NCI-H2081 treated with DMSO at 0.1 percent for 48 hours (cell line): ENCODE measurements at places on chromosomes 6 and 20.

GRCh38 chr20:208942-209566 lies 18.0 kb upstream of the DEFB129 start:
- DNase-seq = no peak

DNA sequence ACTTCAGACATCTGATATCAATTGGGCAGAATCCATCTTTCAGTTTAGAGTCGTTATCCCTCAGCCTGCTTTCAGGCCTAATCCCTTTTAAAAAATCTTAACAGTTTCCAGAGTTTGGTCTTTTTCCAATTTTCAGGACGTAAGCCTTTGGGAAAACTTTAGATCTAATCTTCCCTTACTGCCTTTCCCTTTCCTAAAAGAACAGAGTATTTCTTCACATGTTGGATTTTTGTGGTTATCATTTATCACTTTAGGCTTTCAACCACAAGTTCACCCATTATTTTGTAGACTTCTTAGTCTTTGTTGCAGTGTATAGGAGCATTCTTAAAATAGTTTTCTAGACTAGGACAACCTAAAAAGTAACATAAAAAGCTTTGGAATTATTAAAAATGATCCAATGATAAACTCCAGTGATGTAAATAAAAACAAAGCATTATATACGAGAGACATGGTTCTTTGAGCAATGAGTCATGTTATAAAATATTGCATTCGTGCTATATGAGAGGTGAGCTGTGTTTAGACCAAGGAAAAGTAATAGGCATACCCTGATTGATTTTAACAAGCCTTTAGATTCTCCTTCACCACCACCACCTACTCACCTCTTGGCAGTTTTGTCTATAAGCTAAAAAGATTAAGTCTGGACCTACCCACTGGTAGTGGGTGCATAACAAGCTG lies 90.4 kb upstream of the MCHR2 start:
- DNase-seq = no peak

DNA sequence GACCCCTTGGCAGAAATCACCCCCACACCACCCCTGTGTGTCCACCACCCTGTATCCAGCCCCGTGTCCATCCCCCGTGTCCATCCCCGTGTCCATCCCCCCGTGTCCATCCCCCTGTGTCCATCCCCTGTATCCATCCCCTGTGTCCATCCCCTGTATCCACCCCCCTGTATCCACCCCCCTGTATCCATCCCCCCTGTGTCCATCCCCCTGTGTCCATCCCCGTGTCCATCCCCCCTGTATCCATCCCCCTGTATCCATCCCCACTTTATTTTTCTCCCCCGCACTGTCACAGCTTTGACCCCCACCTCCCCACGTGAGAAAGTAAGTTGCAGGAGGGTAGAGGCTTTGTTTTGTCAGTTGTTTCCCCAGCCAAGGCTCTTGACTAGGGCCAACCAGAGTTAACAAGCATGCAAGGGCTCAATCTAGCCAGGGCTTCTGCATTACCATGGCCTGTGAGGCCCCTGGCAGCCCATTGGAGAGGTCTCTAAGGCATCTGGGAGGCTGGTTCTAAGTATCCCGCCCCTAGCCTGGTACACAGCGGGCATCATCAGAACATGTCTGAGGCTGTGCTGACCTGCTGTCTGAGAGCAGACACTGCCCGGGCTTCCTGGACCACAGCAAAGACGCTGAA lies 18.1 kb upstream of the SIRPA start:
- DNase-seq = no peak

DNA sequence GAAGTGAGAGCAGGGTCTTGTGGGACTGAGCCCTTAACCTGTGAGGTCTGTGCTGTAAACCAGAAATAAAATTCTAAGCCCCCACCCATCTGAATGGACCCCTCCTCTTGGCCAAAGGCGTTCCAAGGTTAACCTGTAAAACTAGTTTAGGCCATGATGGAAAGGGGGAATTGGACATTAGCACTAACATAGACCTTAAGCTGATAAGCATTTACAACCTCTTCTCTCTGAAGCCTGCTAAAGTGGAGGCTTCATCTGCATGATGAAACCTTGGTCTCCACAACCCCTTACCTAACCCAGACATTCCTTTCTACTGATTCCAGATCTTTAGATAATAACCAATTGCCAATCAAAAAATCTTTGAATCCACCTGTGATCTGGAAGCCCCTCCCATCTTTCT lies 25.8 kb downstream of the PIGT start:
- no peak for DNase-seq

GRCh38 chr6:27608916-27609883 lies 136.3 kb upstream of the ZNF184 start:
- DNase-seq = no peak

DNA sequence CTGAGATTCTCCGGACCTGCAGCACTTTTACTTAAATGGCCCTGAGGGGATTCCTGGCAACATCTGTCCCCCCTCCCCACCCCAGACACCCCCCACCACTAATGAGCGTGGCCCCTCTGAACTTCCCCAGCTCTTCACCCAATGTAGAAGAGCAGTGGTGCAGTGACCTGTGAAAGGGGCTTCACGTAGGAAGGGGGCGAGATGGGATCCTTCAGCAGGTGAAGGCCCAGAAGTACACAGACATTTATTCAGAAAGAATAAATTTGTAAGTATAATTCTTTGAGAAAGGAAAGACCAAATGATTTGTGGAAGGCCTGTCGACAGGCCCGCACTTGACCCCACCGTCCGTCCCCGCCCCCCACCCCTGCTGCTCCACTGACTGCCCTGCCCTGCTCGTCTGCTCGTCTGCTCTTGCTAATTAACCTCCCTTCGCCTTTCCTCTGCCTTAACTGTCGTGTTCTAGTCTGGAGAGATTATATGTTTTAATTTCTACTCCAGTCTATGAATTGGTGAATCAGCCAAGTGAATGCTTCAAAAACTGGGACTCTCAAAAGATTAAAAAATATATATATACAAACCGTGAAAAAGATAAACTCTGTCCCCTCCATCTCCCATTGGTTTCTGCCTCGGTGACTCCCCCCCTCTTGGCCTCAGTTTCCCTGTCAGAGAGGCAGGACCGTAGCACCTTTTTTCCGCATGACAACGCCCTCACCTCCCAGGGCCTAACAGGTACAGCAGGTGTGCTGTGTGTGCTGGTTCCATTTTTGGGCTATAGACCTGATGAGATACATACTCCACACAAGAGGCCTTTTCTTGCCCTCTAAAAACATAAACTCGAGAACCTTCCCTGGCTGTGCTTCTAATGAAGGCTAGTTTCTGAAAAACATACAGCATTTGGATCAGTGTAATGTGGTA lies 49.2 kb downstream of the GNAS start:
- no peak for DNase-seq

GRCh38 chr6:132314432-132314831 lies 86.8 kb downstream of the MOXD1 start:
- DNase-seq = no peak

- no peak for DNase-seq
These were observed 2.4 kb downstream of the MARCKS start for GRCh38 chr6:113859349-113860180.

GRCh38 chr6:43823879-43824702 lies 54.1 kb downstream of the VEGFA start:
- peak; percentile 26 for DNase-seq

DNA sequence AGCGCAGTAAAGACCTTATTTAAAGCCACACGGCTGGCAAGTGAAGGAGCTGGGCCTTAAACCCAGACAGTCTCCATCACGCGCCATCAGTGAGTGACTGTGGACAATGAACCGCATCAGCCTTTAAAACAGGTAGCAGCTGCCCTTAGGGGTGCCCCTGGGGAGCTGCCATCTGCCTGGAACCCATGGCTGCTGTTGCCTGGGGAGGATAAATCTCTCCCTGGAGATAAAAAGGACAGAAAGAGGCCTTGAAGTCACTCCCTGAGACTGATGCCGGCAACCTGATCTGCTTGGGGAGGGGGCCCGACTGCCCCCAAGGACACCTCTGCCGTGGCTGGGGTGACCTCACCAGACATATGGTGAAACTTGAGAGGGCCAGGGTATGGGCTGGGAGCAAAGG lies 73.5 kb downstream of the PREX1 start:
- DNase-seq = peak; percentile 10

DNA sequence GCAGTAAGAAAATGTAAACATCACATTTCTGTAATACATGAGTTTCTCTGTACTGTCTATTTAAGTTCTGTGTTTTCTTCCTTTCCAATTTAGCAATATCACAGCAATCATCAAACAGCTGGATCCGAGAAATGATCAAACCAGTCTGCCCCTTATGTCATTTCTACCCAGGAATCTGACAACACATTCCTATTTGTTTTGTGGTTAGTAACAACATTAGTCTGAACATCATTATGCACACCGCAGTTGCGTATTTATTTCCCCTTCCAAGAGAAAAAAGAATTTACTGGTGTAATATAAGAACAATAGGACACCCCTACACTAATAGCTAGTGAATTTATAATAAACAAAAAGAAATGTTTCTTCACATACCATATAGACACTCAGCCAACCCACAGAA lies 179.5 kb downstream of the BTBD9 start:
- DNase-seq = no peak

GRCh38 chr20:10074513-10074912 lies 39.7 kb downstream of the ANKEF1 start:
- no peak for DNase-seq

- DNase-seq = no peak
These were observed 61.3 kb downstream of the PTPN1 start for GRCh38 chr20:50571466-50571865.

DNA sequence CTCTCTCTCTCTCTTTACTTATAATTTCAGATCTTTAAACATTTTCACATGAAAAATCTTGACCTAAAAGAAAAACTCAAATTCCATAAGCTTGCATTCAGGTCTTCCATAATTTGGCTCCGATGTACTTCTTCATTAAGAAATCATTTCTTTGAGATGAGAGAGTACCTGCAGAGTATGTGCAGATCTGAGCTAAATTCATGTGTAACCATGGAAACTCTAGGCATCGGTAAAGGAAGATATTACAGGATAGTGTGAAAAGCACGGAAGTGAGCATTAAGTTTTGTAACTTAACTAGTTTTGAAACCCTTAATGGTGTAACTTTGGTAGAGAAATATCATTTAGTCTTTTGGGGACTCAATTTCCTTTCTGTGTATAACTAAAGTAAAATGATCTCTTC lies 295.9 kb upstream of the SOX4 start:
- no peak for DNase-seq

DNA sequence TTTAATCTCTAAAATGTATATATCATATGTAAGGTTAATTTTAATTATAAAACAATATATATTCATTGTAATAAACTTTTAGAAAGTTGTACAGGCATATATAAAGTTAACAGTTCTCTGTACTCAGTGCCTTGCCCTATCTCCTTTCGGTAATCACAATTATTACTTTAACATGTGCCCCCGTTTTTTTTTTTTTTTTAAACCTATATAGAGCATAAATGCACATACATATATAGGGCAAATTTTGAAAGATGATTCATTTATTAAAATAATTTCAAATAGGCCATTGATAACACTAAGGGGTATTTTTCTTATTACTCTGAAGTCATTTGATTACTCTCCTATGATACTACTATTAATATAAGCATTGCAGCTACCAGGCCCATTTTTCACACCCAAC lies 1.9 kb downstream of the ASF1A start:
- DNase-seq = no peak

DNA sequence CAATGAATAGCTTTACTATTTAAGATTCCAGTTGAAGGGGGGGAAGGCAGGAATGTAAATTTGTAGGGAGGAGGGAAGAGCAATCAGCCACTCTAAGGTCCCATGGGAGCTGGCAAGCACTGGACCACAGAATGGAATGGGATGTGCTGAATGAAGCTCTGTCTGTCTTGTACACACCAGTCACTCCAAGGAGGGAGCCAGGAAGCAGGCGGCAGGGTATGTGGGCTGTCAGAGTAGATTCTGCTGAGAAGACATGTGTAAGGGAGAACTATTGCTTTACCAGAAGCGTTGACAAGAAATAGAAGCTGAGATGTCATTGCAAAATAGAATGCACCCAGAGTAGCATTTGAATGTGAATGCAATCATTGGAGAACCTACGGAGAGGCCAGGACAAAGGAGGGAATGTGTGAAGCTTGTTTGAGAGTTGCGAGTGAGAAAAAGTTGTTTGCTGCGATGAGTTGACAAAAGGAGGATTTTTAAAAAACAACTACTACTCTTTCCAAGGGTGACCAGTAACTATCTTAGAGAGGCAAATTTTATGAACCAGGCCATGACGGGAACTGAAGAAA lies 25.2 kb upstream of the PDE7B start:
- DNase-seq = no peak

- peak; percentile 62 for DNase-seq
These were observed 168.7 kb upstream of the PRSS16 start for GRCh38 chr6:27078734-27079357.

DNA sequence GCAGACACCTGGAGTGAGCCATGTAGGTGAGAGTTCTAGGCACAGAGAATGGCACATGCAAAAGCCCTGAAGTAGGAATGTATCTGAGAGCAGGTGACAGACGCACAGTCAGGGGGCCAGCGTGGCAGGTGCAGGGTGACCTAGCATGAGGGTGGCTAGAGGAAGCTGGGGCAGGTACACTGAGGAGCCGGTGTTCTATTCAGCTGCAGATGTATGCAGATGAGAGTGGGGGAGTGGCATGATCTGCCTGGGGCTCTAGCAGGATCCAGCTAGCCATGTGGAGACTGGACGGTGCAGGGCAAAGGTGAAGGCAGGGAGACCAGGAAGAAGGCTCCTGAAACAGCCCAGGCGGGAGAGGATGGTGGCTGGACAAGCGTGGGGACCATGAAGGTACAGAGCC lies 10.7 kb downstream of the PEDS1 start:
- DNase-seq = no peak

DNA sequence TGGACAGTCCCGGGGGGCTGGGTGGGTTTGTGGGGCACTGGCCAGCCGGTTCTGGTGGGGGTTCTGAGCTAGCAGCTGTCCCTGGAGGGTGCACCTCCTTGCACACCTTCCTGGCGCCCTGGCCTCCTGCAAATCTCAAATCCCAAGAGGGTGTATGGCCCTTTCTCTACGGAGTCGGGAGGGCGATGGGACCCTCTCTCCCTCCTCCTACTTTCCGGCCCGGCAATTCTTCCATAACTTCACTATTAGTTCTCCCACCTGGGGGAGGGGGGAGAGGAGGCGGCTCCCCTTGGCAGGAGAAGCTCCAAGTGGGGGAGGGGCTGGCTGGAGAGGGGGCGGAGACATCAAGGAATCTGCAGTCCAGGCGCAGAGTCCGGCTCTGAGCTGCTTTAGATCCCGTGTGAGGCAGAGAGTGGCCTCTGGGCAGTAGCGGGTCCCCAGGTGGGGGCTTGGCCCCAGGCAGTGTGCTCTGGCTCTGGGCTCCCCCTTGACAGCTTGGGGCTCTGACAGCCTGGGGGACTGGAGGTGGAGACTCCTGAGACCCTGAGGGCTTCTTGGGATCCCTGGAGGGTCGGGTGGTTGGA lies 1.4 kb upstream of the LAMA5 start:
- no peak for DNase-seq

DNA sequence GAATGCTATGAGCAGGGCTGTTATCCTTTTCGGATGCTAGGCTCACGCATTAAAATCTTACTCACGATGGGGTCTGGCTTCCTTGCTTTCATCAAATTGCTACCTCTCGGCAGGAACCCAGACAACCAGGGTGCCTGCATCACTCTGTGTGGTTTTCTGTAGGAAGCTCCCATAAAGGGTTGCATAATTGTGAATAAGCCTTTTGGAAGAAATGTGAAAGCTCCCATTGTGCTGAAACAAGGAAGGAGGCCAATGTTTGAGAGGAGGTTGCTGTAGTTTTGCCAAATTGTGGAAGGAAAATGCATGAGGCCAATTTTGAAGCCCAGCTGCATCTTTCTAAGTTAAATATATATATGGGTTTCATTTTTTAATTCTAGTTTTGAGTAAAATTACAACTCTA lies 615.5 kb downstream of the C6orf118 start:
- DNase-seq = no peak
